ENCODE measurements at places on chromosomes 5 and 9.

- no peak for DNase-seq
Observed at GRCh38 chr5:23721336-23721735, 213.9 kb downstream of the PRDM9 start.

GRCh38 chr5:133356396-133356983 lies 255.9 kb downstream of the FSTL4 start:
- no peak for DNase-seq

DNA sequence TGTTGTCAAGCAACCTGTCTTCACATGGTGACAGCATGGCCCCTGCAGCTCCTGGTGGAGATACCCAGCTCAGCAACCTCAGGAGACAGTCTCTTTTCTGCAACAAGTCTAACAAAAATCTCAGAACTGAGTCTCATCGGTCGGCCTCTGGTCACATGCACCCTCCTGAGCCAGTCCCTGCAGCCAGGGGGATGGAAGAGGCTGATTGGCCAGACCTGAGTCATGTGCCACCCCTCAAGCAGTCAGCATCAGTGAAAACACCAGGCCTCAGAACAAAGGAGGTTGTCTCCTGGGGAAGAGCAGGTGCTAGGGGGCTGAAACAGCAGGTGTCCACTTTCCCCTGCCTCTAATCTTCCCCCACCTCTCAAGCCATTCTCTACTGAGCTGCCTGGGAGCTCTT lies 54.4 kb downstream of the SMIM23 start:
- DNase-seq: no peak

DNA sequence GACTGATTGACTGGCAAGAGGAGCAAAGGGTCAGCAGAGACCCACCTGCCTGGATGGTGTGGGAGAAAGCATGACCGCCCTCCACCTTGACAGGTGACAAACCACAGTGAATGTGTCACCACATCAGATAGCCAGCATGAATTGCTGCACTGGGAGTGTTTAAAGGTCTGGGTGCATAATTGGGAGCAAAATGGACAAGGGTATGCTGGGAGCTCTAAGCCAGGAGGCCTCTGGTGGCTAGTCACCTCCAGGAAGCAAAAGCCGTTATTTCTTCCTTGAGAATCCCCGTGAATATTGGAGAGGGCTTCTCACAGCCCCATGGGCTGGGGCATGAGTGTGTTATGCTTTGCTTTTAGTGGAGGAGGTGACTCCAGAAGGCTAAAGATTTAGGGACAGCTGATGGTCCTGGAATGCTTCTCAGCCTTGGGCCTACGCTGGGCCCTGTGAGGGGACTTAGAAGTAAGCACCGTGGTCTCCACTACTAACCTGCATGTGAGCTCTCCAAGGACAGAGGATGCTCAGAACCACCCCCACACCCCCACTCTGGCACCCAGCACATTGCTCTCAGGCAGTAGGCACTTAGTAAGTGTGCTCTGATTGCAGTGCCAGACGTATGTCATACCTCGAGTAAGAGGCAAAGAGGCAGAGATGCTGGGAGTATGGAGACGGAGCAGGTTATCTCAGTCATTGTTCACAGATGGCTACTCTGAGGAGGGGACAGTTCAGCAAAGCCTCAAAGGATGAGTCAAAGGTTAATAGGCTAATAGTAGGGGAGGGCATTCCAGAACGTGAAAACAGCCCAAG lies 9.1 kb upstream of the IRF1 start:
- DNase-seq: no peak

DNA sequence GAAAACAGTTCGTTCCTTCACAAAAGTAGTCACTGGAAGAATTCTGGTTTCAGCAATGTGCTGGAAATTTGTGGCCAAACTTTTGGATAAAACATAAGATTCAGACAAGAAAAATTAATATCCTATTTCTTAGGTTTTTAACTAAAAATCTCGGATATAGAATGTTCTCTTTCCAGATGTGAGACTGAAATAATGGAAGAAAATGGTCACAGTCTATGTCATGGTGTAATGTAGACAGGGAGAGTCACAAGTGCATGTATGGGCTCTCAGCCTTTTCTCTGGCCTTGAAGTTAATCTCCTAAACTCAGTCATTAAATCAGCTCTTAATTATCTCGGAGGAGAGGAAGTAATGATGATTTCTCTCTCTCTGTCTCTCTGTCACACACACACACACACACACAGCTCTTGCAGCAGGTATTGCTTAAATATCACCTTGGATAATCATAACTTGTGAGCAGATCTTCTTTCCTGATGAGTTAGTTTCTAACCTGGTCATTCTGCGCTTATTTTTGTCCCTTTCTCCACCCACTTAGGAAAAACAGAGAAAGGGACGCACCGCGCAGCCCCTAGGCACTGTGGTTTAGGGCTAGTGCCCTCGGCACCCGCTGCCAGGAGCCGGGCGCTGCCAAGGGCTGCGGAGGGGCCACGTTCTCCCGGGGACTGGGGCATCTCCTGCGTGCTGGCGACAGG lies 672 bp upstream of the ITGA2 start:
- no peak for DNase-seq

- DNase-seq: no peak
Observed at GRCh38 chr5:93476251-93476742, 104.7 kb downstream of the NR2F1-AS1 start.

DNA sequence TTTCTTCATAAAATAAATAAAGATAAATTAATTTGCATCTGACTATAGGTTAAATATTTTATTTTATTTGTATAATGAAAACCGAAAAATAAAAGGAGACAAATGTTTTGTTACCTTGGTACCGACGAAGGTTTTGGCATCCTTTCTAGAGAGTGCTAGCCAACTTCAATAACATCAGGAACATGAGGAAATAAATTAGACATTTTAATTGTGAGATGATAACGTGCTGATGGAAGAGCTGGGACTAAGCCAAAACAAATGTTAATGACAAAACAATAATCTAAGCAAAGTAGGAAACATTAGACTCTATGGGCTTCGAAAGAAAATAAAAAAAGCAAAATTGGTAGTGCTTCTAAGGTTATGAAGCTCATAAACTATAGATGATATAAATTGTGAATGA lies 201.0 kb downstream of the IRX2 start:
- DNase-seq: no peak

GRCh38 chr5:96807075-96807654 lies 580 bp downstream of the ERAP1 start:
- DNase-seq: peak; percentile 55

- DNase-seq: no peak
Observed at GRCh38 chr5:10400831-10401230, 40.8 kb upstream of the ROPN1L start.

All from T-helper 2 cell treated with Interferon-gamma antibody and Interleukin-4, amounts not matched to agents 5 μg/mL and 100 μg/mL, for 36 hours (primary cell).